ENCODE measurements at places on chromosomes 2 and 18.

GRCh38 chr18:21747764-21748693 is 7.4 kb downstream of the MIB1 start:
- DNase-seq = no peak

DNA sequence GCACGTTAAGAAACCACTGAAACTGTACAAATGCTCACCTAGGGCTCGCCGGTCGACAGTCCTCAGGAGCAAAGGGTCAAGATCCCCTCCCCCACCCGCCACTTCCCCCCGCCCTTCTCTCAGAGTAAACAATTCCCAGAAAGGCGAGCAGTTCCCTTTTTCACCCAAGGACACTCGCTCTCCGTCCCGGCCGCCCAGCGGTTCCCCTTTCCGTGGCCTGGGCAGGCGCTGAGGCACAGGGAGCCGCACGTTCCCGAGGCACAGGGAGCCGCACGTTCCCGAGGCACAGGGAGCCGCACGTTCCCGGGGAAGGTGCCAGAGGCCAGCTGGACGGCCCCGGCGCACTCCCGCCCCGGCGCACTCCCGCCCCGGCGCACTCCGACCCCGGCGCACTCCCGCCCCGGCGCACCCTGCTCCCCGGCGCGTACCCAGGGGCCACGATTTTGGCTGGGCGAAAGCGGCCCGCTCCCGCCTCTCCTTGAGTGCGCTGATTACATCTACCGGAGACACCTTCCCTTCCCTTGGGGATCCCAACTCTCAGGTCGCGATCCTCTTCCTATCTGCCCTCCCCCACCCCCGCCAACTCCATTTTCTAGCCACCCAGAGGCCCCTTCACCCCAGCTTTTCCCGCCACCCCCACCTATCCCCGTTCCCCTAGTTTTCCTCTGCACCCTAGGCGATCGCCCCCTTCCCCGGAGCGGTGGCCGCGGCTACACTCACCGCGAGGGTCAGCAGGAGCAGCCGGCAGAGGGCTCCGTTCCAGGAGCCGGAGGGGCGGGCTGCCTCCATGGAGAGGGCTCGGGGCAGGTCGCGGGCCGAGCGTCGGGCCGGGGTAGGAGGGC is 817 bp downstream of the DSC2 start:
- DNase-seq = no peak

GRCh38 chr2:219441451-219442255 is 7.0 kb downstream of the SPEG start:
- DNase-seq = peak; percentile 27

DNA sequence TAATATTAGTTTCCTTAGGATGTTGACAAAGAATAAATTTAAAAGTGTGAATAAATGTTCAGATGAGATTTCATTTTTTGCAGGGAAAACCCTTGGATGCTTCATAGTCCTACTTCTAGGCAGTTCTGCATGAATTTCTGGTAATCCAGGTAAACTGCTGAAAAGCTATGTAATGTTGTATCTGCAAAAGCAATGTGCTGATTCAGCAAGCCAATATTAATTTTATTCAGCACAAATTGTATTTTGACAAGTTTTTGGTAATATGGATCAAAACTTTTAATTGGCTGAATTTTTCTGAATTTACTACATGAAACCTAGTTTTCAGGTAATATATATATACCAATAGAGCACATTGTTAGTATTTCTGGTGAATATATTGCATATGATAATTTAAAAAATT is 17.8 kb upstream of the RBBP8 start:
- DNase-seq = no peak

DNA sequence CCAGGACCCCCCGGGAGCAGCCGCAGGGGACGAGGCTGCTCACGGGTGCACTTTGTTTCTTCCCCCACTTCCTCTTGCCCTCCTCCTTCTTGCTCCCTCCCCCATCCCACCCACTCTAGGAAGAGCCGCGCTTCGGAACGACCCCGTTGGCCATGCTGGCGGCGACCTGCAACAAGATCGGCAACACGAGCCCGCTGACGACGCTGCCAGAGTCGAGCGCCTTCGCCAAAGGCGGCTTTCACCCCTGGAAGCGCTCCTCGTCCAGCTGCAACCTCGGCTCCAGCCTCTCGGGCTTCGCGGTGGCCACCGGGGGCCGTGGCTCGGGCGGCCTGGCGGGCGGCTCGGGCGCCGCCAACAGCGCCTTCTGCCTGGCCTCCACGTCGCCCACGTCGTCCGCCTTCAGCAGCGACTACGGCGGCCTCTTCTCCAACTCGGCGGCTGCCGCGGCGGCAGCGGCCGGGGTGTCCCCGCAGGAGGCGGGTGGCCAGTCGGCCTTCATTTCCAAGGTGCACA is 1.3 kb downstream of the SP9 start:
- DNase-seq = no peak

DNA sequence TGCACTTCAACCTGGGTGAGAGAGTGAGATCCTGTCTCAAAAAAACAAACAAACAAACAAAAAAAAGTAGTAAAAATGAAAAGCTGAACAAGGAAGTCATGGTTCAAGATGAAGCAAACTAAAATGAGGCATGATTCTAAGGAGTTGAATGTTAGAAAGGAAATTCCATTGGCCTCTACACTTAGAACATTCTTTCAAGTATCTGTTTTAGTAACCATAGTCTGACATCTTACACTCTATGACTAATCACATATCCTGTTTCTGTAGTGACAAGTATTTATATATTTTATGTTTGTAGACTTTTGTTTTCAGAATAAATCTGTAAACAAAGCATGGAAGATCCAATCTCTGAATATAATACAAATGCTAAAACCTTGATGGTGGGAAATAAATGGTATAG is 164.1 kb downstream of the KIAA1328 start:
- DNase-seq = no peak

DNA sequence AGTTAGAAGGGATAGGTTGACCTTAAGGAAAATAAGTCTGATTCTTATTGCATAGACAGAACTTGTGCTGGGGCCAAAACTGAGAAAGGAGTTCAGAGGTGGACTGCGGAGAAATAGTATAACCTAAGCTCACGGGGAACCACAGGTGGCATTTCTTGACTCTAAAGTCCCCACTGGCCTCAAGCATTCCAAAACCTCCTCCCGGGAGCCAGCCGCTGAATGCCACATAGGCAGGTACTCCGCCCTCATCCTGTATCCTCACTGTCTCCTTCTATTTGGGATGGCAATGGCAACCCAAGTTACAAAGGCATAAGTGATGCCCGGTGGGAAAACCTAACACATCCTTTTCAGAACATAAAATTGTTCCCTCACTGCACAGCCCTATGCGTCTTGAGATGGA is 173.0 kb downstream of the SP3 start:
- DNase-seq = no peak
